ENCODE measurements at places on chromosomes 3 and 15.

DNA sequence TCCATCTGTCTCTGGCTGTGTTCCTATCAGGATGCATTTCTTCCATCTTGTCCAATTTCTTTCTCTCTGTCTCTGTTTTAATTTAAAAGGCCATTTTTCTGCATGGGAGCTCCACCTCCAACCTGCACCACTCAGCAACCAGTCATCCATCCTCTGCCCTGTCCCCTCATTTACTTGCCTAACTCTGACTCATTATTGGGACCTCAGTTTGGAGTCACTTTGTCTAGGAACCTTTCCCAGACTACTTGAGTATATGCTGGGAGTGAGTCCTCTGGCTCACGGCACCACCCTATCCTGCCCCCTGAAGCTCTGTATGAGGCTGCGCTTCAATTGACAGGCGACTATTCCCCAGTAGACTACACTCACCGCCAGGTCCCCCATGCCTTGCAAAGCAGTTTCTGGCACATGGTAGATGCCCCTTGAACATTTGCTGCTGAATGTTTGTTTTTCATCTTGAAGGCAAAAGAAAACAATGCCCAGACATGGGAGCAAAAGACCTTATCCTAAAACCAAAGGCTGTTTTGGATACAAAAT, 513.3 kb upstream of the CFAP20DC start:
- DNase-seq = no peak

- DNase-seq = no peak
These were observed 7.8 kb upstream of the ISLR2 start for GRCh38 chr15:74122403-74123130.

GRCh38 chr15:47186075-47186474, 531.2 kb upstream of the SEMA6D start:
- DNase-seq = no peak

- DNase-seq = no peak
These were observed 103.0 kb downstream of the MAGI1 start for GRCh38 chr3:65935724-65936123.

DNA sequence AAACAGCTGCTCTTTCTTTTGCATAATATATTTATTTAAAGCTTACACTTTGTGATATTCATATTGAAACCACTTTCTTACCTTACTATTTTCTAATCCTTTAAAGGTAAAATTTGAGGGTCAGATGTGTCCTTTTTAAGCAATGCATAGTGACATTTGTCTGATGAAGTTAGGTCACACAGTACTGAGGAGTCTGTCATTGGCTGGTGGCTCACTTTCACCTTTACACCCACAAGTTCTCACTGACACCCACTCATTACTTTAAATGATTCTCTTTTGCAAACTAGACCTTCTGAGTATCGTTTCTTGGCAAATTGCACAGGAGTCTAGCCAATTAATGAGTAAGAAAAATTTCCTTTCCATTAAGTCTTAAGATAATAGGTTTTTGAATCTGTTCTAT, 758.3 kb upstream of the ARPP21 start:
- no peak for DNase-seq

GRCh38 chr15:42402455-42403205, 43.3 kb downstream of the CAPN3 start:
- DNase-seq = no peak

GRCh38 chr3:172464306-172464705, 16.1 kb upstream of the GHSR start:
- no peak for DNase-seq

- no peak for DNase-seq
These were observed 49.5 kb upstream of the HACD2 start for GRCh38 chr3:123634149-123635051.

DNA sequence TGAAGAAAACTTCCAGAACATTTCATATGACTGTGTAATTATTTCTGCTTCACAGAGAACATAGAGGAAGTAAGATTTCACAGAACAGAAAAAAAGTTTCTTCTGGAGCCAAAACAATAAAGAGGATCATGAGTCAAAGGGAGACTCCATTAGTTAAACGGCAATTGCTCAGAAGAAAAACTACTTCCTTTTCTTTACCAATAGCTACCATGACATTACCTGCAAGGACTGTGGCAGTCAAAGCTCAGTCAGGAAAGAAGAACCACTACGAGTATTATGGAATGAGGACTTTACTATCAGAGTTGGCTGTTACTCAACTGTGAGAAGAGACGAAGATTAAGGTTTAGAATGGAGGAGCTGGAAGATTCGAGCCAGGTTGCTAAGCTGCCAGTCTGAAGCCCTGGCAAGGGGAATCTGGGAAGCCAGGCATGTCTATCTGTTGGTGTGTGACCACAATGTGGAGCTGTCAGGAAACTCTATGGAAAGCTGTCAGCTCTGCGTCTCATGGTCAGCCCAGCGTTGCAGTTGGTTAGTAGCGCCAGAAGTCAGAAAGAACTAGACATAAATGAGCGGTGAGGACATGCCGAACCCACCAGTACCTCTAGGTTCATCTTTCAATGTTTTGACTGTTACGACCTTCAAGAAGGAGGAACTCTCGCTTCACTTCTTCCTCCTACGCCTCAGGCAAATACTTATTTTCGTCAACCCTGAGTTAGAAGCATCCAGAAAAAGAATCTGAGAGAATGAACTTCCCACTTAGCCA, 604.3 kb downstream of the FGF12 start:
- DNase-seq = no peak

GRCh38 chr3:71045212-71045916, 538.2 kb downstream of the FOXP1 start:
- DNase-seq = no peak

GRCh38 chr3:172341482-172342059, 106.7 kb downstream of the GHSR start:
- no peak for DNase-seq

GRCh38 chr3:50165910-50166538, 10.9 kb downstream of the SEMA3F start:
- no peak for DNase-seq

- DNase-seq = no peak
These were observed 23.9 kb downstream of the ILDR1 start for GRCh38 chr3:121998030-121998580.

- DNase-seq = no peak
These were observed 16.9 kb upstream of the FAM81A start for GRCh38 chr15:59420986-59421618.

DNA sequence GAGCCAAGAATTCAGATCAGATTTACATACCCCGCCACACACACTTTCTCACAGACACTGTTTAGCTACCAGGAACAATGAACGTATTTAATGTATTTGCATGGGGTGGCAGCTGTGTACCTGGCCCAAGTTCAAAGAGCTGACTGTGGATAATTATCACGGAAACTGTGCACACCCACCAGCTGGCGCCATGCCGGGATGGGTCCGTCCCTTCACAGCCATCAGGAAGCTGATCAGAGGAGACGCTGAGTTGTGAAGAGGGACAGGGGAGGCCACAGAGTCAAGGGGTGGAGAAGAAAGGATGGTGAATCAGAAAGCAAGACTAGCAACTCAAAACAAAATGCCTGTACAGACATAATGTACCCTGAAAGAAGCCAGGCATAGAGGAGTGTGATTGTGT, 13.1 kb upstream of the PLA2G4D start:
- DNase-seq = peak; percentile 40

DNA sequence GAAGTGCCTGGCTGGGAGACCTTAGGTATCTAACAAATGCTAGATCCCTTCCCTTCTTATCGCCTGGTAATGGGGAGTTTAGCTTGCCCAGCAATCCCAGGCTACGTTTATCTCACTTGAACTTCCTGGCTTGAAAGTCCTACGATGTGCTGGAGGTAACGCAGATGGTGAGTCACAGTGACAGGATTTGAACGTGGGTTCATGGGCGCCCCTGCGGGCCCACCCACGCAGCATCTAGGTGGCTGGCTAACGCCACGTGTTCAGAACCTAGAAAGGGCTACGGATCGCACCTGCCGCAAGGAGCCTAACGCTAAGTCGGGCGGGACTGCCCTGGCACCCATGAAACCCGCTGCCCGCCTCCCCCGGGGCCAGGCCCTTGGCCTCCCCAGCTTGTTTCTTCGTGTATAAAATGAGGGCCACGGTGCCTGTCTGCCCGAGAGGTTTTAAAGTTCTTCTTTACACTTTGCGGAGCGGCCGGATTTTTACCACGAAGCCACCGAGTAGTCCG, 600 bp upstream of the USP3 start:
- DNase-seq = peak; percentile 88

- no peak for DNase-seq
These were observed 8.6 kb downstream of the PKM start for GRCh38 chr15:72222393-72222792.

- no peak for DNase-seq
These were observed 12.9 kb downstream of the PLS1 start for GRCh38 chr3:142609136-142609535.

DNA sequence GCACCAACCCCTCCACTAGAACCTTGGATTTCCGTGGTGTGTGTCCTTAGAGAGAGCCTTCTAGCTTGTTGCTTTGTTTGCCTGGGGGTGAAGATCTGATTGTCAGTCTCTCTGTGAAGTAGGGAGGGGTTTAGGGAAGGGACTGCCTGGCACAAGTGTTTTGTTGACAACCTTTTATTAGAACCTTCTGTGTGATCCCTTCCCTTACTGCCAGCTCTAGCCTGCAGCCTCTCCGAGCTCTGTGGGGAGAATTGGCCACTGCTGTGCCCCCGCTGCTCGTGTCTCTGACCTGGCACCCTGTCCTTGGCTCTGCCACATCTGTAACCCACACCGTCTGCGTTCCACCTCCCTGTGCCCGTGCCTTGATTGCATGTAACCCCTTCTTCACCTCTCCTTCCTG, 30.9 kb upstream of the PCSK6 start:
- no peak for DNase-seq

- no peak for DNase-seq
These were observed 29.5 kb upstream of the USP3 start for GRCh38 chr15:63474810-63475316.

DNA sequence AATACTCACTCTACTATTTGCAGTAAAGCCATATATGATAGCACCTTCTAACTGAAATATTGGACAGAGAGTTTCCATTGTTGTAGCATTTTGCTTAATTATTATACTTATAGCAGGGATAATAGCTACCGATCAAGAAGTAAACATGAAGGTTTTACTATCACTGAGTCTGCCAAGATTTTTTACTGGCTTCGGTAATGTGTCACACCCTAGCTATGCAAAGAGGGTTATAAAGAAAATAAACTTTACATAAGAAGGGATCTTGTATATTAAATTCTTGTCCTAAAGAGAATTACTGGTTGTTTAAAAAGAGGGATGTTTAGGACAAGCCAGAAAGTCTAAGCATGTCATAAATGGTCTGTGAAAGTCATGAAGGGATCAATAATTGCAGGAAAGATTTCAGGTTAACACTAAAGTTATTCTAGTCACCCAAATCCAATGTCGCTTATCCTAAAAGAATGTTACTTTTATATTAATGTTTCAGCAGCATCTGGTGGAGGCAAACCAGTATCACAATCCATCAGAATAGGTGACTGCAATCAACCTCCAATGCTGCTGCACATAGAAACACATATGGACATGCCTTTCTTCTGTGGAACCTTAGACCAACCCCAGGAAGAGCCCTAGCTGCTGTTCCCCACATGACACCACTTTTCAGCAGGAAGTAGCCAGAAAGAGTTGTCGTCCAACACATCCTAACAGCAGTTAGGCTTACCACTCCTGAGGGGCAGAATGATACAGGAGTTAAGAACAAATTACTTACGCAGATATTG, 62.7 kb upstream of the GK5 start:
- DNase-seq = no peak

DNA sequence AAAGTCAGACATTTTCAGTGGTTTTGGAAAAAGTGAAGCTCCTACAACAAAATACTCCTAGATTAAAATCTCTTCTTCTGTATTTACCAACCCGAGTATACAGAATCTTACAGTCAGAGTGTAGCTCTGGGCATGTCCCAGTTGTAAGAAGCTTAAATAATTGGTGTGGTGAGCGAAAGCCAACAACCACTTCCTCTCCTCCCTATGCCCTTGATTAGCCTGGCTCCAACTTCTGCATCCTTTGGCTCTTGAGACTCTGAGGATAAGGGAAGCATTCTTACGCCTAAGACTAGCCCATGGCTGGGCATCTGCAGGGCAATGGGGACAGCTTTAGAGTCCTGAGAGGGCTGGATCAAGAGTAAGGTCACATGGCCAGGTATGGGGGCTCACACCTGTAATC, 25.5 kb downstream of the RFT1 start:
- DNase-seq = no peak

GRCh38 chr15:80804970-80805495, 25.9 kb downstream of the CEMIP start:
- peak; percentile 37 for DNase-seq

DNA sequence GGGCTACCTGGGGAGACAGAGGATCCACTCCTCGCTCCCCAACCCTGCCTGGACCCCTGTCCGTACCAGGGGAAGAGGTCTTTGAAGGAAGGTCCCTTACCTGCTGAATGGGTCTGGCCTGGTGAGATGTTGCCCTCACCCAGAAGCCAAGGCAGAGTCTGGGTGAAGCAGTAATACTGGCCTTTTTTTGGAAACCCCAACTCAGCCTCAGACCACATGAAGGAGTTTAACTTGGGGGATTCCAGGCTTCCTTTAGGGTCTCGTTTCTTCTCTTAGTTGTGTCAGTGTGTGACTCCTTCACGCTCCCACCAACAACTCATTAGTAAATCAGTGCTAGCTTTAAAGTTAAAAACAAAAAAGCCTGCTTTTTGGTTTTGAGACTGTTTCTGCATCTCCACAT, 45.6 kb downstream of the RTP1 start:
- DNase-seq = no peak

DNA sequence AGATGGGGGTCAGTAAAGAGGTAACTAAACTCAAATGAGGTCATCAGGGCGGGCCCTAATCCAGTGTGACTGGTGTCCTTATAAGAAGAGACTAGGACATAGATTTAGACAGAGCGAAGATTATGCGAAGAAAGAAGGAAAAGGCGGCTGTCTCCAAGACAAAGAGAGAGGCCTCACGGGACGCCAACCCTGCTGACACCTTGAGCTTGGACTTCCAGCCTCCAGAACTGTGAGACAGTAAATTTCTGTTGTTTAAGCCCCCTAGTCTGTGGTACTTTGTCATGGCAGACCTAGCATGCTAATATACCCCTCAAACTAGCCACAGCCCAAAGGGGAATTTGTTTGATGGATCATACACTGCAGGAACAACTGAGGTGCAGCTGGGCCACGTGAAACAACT, 183.0 kb downstream of the ABHD5 start:
- no peak for DNase-seq

DNA sequence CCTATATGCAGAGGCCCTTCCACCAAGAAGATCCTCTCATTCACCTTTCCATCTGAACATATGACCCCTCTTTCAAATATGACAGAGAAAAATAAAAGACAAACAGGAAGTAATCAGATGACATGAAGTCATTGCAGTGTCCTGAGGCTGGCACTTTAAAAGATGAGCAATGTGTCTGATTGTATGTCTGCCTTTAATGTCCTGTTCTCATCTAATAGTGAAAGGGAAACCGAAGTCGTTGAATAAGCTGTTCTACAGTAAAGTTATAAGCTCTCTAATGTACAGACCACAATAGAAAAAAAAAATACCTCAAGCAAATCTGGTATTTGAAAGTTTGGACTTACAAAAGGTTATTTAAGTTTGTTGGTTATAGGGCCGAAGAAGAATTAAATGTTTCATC, 243.0 kb downstream of the CLSTN2 start:
- no peak for DNase-seq

GRCh38 chr3:149843502-149843901, 30.5 kb downstream of the RNF13 start:
- no peak for DNase-seq

GRCh38 chr3:73070675-73071575, 9.5 kb downstream of the EBLN2 start:
- no peak for DNase-seq
